ENCODE measurements at places on chromosomes 5 and 9.

DNA sequence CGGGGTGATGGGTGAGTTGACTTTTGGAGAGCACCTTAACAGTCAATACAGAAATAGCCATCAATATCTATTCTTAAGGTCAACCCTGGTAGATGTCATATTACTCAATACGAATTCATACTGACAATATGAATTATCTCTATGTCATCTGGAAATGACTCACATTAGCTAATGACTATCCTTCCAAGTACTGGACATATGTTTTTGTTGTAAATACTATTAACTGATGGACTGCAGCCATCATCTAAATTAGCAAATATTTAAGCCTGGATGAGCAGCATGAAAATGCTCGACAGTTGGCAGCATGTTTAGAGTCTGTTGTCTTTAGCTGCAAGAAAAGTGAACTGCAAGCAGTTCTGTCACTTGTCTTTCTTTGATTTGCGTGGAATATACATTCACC is 19.6 kb upstream of the ISOC1 start:
- no peak for DNase-seq

DNA sequence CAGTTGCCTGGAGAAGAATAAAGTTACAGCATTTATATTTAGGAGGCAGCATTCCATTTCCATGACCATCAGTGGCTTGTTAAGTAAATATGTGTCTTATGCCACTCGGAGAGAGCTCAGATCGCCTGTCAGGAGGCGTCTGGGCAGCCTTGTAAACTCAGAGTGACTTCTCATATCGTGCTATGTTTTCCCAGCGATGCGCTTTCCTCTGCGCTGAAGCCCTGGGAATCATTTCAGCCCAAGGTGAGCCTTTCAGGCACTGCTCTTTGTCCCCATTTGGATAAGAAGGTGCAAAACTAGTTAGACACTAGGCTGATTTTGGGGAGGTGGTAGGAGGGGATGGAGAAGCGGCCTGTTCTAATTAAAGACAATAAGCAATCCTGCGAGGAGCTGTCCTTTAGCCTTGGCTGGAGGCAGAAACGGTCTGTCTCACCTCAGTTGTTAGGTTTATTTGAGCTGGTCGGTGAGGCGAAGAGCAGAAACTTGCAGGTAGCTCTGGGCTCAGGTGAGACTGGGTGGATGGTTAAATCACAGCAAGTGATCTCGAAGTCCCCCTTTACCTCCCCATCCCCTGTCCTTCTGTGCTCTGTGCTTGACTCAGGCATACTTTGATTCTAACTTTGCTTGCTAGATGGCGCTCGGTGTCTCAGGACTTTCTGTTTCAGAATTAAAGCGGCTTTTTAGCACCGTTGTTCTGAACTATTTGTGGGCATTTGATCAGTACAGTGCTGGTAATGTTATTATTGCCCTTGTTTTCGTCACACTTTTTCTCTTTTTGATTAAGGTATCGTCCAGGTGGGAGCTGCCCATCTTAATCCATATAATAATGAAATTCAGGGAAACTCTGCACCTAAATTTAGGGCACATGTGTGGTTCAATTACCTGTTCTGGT is 24.6 kb downstream of the NR2F1 start:
- DNase-seq = peak; percentile 49

DNA sequence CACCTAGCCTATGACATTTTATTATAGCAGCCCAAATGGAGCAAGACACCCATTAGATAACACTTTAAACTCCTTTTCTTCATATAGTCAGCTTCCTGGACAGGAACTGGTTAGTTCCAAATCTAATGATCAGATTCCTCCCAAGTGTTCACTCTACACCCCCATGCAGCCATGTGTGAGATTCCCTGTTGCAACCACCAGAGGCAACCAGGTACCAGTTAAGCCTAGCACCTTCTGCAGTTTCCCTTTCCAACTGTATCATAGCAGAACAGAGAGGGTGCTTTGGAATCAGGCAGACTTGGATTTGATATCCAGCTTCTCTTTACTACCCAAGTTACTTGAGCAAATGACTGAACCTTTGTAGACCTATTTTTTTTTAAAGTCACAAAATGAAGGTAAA is 296.6 kb upstream of the PCSK5 start:
- DNase-seq = no peak

GRCh38 chr5:67334373-67334772 is 137.8 kb upstream of the CD180 start:
- DNase-seq = no peak

DNA sequence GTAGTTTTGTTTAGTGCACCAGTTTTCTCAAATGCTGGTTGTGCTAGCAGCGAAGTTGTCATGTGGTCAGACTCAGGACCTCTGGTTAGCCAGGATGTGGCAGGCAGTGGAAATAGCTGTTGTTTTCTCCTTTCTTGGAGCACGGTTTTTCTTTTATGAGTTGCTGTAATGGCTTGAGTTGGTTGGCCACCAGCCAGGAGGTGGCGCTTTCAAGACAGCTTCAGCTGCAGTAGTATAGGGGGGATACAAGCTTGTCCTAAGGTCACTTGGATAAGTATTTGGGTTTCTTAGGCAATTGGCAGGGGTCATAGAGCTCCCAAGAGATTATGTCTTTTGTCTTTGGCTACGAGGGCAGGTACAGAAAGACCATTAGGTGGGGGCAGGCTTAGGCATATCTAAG is 274.2 kb upstream of the TARS1 start:
- DNase-seq = no peak

DNA sequence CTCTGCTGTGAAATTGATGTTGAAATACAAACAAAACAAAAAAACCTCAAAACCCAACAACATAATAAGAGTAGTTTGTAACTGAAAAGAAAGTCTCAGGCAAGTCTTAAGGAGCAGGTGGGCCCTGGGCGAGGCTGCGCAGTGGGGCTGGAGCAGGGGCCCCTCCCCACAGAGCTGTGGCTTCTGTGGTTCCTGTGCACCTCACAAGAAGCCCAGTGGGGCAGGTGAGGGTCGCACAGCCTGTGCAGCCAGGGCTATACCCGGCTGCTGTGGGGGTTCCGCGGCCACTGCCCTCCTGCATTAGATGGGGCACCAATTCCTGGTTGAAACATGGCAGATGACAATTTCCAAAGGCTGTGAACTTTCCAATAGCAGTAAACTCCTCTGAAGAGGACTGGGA is 75.3 kb downstream of the TRIO start:
- no peak for DNase-seq

DNA sequence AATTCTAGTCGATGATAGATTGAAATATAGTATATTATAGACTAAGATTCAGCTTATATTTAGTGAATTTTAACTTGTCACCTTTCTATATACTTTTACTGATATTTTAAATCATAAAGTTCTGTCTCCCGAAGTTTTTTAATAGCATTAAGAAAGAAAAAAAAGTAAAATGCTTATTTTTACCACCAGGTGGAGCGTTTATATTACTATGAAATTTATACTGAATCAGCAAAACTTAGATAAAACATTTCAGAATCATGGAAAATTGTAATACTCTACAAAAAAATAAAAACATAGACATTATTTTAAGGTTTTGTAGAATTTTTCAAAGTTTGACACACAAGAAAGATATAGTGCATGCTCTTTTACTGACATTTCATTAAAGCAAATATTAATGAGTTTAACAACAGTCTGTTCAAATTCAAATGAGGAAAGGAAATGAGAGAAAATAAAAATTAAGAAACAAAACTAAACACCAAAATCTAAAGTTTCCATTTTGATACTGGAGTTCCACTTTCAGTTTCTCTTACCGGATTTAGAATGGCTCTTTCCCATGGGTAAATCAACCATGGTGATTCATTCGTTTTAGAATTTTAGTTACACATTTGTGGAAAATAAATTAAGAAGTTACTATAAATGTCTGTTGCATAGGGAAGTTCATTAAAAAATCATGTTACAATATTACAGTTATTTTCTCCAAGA is 1035.3 kb downstream of the CDH12 start:
- no peak for DNase-seq

GRCh38 chr5:77218263-77218662 is 7.8 kb downstream of the PDE8B start:
- DNase-seq = no peak

DNA sequence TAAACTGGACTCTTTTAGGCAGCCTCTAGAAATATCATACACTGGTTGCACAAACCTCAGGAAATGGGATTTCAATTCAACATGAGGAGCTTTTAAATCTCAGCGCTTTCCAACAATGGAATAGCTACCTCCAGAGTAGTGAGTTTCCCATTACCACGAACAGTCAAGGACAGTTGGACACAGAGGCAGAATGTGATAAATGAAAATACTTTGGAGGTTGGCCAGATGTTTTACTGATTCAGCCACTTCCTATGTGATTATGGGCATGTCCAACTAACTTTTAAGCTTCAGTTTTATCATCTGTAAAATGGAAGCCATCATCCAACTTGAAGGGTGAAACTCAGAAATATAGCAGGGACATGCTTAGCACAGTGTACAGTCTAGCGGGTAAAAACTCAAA is 2.1 kb downstream of the FBXW2 start:
- no peak for DNase-seq

DNA sequence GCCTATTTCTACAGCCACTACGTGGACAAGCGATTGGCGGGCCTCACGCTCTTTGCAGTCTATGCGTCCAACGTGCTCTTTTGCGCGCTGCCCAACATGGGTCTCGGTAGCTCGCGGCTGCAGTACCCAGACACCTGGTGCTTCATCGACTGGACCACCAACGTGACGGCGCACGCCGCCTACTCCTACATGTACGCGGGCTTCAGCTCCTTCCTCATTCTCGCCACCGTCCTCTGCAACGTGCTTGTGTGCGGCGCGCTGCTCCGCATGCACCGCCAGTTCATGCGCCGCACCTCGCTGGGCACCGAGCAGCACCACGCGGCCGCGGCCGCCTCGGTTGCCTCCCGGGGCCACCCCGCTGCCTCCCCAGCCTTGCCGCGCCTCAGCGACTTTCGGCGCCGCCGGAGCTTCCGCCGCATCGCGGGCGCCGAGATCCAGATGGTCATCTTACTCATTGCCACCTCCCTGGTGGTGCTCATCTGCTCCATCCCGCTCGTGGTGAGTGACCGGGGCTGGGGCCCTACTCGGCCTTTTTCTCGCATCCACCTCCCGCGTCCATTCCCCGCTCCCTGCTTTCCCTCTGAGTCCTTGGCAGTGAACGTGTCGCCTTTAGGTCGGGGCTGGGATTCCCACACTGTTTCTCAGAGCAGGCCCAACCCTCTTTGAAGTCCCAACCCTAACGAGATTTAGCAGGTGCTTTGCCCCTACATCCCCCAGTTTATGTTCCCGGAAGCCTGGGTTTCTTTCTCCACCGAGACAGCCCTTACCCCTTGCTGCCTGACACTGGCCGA is 1.8 kb downstream of the PTGER4 start:
- DNase-seq = peak; percentile 43

DNA sequence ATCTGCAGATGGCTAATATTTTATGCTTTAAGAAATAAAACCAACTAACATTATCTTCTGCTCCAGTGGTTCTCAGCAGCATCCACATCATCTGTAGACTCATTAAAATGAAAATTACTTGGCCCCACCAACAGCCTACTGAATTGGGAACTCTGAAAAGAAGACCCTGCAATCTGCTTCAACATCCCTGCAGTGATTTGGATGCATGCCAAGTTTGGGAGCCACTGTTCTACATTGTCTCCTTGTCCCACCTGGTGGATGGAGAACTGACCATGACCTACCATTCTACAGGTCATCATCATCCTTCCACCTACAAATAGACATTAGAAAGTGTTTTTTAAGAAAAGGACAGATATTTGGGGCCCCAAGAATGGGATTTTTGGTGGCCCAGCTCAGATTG is 71.1 kb downstream of the ACER2 start:
- DNase-seq = no peak

DNA sequence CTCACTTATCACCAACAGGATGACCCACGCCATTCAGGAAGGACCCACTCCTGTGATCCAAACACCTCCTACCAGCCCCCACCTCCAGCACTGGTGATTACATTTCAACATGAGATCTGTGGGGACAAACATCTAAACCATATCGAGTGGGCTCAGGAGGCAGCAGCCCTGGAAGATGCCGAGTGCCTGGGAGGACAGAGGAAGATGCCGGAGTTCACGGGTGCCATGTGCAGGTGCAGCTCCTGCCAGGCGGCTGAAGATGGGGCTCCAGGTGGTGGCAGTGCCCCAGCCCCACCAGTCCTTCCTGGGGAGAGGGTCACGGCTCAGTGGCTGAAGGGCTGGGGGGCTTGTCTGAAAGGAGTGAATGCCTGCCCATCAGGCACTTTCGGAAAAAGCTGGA is 6.1 kb upstream of the CEP72 start:
- DNase-seq = no peak

DNA sequence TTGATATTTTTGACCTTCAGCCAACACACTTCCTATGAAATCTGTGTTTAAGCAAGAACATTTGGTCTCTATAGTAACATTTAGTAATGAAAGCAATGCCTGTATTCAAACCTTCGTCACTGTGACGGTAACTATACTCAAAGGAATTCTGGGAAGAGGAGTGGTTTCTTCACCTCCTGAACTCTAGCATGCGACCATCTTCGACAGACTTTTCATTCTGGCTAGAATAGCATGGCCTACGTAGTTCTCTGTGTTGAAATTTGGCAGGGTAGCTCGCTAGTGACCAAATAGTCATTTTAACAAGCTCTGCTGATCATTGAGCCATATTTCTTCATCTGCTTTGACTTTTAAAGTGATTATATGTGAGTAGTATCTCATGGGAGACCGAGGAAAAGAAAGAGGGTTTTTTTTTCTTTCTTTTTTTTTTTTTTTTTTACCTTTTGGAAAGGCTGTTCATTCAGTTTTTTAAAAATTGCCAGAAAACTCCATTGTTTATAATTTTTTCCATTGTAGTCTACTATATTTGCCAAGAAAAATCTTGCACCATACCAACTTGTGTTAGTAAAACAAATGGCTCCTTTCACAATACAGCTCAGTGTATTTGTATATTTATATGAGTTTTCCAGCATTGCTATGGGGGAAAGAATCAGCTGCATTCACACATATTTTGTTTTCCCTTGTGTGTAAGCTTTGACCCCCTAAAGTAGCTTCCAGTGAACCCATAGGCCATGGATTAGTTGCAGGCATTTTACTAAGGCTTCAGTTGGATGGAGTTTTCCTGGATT is 166.8 kb downstream of the NNT start:
- peak; percentile 82 for DNase-seq

GRCh38 chr9:83622939-83623678 is at the start of gene IDNK:
TSS of gene IDNK (plus strand) at chr9:83623143. CDS start at chr9:83623172, 29 bp downstream.
- DNase-seq = peak; percentile 89

GRCh38 chr5:158897444-158898160 is 202.1 kb downstream of the EBF1 start:
- no peak for DNase-seq
